ENCODE measurements at places on chromosomes 4 and X.

DNA sequence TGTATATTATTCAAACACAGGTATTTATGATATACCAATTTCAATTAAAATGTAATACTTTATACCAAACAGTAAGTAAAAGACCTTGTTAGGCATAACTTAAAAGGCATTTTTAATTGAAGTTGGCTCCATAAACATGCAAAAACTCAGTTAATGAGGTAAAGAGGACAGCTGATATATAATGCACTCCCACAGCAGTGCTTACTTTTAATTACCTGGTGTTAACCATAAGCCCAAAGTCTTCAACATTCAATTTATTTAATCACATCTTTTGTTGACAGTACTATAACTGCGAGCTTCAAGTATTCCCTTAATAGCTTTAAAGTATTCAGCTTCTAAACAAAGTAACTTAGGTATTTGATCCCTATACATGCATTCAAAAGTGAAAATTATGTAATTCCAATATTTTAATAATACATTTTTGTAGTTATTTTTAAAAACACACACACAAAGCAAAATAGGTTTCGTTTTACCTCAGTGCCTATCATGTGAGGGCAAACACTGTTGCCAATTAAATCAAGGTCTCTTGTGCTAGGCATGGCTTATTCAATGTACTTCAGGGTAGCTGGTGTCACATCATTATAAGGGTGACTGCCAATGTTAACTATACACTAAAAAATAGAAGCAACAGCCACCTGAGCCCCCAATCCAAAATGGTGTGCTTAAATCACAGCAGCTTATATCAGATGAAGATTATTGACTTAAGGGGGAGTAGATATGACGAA is 197.1 kb downstream of the LRBA start:
- DNase-seq: no peak

DNA sequence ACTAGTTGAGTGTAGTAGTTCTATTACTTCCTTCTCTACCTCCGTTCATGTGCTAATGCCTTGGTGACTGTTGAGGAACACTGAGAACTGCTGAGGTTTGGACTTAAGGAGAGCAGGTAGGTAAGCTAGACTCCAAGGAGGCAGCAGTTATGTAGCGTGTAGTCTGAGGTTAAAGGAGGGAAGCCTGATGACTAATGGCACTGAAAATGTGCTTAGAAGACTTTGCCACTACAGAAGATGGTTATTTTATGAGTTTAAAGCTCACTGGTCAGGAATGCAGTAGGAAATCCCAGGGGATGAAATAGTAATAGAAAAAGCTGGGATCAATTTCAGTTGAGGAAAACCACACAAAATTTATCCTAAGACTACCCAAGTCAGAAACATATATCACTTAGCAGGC is 1077.3 kb downstream of the RAPGEF2 start:
- DNase-seq: no peak

DNA sequence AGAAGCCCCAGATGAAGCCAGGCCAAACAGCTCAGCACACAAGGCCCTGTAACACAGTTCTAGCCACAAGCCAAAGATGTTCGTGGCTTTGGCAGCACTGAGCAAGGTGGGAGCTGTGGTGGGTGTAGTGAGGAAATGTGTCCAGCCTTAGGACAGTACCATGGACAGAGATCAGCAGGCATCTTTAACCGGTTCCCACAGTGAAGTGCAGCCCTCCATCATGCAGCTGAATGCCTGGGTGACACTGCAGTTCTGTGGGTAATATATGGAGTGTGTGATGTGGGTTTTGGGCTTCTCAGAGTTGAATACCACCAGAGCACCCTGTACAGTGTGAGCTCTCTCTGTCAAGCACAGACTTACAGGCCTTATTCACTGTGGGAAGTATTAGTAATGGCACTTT is 6.0 kb upstream of the NEXMIF start:
- no peak for DNase-seq

DNA sequence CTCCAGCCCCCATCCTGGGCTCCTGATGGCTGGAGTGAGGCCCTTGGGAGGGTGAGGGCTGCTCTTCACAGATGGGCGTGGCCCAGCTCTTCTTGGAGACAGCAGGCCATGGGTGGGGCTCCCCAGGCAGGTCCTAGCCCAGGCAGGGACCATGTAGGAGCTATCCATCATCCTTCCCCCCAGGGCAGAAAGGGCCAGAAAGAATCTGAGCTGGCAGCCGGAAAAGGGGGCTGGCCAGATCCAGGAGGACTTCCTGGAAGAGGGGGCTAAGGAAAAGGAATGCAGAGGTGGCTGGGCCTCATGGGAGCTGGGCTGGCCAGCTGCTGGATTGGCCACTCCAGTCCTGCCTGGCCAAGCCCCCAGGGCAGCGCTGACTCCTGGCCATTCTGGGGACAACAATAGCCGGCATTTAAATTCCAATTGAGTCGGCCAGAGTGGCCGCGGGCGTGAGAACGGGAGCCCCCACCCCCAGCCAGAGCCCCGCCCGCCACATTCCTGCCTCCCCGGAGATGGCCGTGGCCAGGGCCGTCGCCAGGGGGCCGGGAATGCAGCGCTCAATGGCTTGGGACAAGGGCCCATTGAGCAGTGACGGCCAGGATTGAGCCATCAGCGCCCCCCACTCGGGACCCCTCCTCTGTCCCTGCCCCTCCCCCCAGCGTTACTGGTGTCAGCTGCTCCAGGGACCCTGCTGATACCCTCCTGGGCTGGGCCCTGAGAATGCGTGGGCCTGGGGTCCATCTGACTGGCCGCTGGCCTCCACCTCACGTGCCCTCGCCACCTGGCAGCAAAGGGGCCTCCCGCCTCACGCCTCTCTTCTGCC is 15.1 kb upstream of the FGFR3 start:
- no peak for DNase-seq

DNA sequence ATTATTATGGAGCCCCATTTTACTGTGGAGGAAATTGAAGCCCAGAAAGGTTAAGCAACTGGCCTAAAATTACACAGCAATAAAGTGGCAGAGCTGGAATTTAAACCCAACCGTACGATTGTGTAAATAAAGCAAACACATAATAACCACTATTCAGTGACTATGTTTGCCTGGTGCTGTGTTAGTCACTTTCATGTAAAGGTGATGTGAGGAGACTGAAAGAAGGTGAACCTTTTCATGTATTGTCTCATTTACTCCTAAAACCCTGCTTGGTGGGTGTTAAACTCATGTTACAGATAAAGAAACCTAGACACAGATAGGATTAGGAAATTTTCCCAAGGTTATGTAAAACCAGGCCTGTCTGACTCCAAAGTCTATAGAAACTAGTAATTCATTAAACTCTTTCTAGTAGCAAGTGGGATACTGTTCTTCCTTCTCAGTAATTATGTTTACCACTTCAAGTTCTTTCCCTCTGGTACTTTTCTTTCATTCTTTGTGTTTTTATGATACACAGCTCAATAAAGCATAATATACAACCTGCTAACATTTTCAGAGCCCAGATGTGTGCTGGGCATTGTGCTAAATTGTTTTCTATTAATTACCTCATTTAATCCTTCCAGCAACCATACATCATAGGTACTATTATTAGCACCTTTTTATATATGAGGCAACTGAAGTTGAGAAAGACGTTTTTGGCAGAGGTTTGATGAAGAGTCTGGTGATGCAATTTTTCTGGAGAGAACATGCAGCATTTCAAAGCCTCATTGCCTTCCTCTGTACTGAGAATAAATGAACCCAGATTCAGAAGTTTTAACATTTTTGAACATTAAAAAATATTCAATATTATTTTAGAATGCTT is 202.7 kb downstream of the SPRY1 start:
- DNase-seq: no peak

- no peak for DNase-seq
Measured at GRCh38 chr4:42489095-42489494, 91.8 kb downstream of the SHISA3 start.

GRCh38 chrX:150365051-150365989 is 2.2 kb downstream of the MAMLD1 start:
- peak; percentile 12 for DNase-seq

GRCh38 chrX:116009346-116009745 is 161.2 kb upstream of the AGTR2 start:
- DNase-seq: no peak

DNA sequence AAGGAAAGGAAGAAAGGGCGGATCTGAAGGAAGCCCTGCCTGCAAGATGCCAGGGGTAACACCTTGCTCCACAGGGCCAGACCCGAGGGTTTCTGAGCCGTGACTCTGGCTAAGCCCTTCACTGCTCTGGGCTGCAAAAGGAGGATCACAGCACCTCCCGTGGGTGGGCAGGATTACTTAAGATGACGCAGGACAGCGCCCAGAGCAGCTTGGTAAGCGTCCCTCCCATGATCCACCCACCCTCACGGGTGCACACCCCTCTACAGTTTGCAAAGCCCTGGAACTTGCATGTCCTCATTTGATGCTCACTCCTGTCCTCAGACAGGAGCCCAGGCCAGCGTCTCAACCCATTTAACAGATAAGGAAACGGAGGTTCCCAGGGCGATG is 64.9 kb downstream of the CRMP1 start:
- DNase-seq: no peak

DNA sequence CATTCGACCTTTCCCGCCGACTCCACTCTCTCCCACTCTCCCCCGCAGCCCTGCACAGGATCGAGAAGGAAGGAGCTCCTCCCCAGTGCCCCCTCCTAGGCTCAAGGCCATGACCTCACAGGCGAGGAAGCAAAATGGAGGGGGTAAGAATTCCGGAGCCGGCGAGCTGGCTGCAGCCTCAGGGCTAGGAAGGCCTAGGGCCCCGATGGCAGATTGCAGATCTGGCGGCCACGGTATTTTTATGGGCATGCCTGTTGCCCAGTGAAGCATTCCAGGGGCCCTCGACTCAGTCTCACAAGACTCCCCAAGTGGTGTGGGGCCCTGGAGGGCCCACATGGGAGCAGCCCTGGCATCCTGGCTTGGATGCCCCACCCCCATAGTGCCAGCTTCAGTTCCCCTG is 942 bp upstream of the L1CAM start:
- DNase-seq: no peak

- DNase-seq: no peak
Measured at GRCh38 chr4:85676050-85676425, 201.1 kb downstream of the ARHGAP24 start.

DNA sequence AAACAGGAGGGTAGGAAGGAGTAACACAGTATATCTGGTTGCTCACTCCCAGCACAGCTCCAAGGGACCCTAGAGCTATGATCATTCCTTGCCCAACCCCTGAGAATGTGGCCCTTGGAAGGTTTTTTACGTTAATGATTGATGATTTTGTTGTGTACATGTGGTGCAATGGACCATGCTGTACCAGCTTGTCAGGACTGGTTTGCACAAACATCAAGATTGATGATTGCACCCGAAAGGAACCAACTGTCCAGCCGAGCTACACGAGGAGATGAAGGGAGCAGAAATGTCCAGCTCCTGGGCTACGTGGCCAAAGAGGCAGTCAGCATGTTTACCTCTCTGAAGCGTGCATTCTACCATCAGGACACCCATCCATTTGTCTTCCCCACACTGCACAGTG is 83.2 kb upstream of the USP9X start:
- no peak for DNase-seq

DNA sequence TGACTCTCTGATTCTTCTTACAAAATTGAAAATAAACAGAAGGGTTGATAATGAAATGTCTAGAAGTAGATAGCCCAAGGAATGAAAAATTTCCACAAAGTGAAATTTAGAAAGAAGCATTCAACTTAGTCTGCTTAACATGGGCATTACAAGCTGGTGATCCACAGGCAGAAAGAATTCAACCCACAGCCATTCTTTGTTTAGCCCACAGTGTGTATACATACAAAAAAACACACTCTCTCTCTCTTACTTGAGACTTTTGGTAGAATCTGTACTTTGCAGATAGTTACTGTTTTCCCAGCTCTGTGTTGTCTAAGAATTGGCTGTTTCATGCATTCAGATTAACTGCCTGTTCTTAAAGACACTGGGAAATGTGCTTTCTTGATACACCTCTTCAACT is 159.8 kb downstream of the SLC4A4 start:
- no peak for DNase-seq

- no peak for DNase-seq
Measured at GRCh38 chr4:145796346-145796745, 116.4 kb downstream of the C4orf51 start.

DNA sequence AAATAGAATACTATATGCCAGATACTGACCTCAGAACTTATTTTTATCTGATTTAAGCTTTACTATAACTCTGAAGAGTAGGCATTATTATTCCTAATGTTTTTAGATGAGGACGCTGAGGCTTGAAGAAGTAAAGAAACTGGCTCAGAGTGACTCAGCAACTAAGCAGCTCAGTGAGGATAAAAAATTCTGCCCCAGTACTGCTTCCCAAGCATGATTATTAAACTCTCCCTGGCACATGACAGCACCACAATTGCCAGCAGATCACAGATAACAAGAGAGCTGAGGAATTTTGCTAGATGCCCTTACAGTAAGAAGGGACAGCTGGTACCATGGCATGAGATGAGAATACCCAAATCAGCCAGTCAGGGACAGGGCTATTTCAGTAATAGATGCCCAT is 219.4 kb downstream of the NKX6-1 start:
- DNase-seq: no peak

DNA sequence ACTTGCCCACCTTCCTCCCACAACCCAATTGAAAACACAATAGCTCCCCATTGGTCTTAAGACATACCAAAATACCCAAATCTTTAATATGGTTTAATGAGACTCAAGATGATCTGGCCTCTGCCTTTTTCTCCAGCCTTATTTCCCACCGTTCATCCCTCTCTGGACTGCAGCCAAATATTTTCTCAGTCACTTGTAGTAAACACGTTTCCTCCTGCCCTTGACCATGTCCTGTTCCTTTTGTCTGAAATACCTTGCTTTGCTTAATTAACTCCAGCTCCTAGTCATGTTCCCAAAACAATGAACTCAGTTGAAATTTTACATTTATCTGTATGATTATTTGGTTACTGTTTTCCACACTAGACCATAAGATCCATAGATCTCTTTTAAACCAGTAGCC is 8.4 kb upstream of the NUP54 start:
- DNase-seq: no peak

- no peak for DNase-seq
Measured at GRCh38 chr4:39237179-39237578, 54.9 kb downstream of the WDR19 start.

GRCh38 chr4:156512622-156513021 is 459.0 kb downstream of the PDGFC start:
- DNase-seq: no peak

GRCh38 chrX:65608026-65608425 is 59.4 kb upstream of the MSN start:
- no peak for DNase-seq

- no peak for DNase-seq
Measured at GRCh38 chrX:135273162-135273561, 21.3 kb downstream of the ETDA start.

- no peak for DNase-seq
Measured at GRCh38 chr4:180190382-180190781, 2052.8 kb upstream of the TENM3 start.

Data from stimulated activated naive CD4-positive, alpha-beta T cell (primary cell).